Stimulated activated CD4-positive, alpha-beta T cell treated with anti-CD3 and anti-CD28 coated beads, Interleukin-2, amount 100 ng/mL, for 48 hours (primary cell): ENCODE measurements at places on chromosomes 6 and 20.

- no peak for DNase-seq
Measured at GRCh38 chr6:70351461-70351860, 48.6 kb upstream of the COL9A1 start.

DNA sequence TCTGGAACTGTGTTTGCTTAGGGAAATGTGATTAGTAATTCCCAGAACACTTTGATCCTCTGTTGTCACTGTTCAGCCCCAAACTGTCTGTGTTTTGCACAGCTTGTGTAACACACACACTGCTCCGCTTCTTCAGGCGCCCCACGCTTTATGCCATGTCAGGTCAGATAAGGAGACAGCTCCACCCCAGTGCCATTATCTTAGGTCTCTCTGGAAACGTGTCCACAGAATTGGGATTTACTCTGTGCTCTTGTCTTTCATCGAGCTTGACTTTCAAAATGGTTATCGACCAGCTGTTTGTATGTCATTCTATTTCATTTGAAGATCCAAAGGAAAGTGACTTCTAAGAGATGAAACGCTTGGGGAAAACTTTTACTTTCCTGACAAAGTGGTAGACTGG is 106.4 kb upstream of the SSTR4 start:
- DNase-seq: no peak

GRCh38 chr6:130518588-130518987 is 152.8 kb downstream of the TMEM200A start:
- DNase-seq: no peak

GRCh38 chr20:61482056-61482887 is 230.2 kb downstream of the CDH4 start:
- DNase-seq: no peak

- peak; percentile 29 for DNase-seq
Measured at GRCh38 chr6:32666420-32667300, at the start of gene HLA-DQB1. HLA-DQB1 (minus strand) TSS chr6:32666657; CDS start chr6:32666607, 50 bp downstream.

- DNase-seq: no peak
Measured at GRCh38 chr20:25338112-25339023, 52.3 kb downstream of the ABHD12 start.

GRCh38 chr20:57654998-57655808 is 35.0 kb upstream of the ZBP1 start:
- no peak for DNase-seq

- no peak for DNase-seq
Measured at GRCh38 chr6:169803816-169804340, 52.5 kb downstream of the ERMARD start.

DNA sequence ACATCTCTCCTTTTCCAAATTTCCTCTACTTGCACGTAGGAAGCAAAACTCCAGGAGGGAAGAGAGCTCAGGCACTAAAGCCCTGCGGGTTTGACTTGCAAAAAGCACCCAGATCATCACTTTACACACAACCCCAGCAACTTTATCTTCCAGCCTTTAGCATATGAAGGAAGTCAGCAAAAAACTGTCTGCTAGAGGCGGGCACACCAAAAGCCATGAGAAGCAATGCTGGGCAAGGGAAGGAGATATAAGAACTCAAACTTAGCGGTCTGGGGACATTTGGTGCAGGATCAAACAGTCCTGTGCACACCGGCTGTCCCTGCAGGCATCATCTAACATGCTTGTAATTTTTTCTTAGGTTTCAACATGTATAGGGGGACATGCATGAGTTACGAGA is 113.3 kb downstream of the JPH2 start:
- DNase-seq: no peak

DNA sequence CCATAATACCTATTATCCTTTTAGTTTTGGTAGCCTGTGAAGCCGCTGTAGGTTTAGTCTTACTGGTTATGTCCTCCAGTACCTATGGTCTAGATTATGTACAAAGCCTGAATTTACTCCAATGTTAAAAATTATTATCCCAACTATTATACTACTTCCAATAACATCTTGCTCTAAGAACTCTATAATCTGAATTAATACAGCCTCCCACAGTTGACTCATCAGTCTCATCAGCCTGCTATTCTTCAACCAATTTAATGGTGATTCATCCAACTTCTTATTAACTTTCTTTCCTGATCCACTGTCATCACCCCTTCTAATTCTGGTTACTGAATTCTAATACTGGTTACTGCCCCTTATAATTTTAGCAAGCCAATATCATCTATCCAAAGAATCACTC is 370.3 kb upstream of the OPRM1 start:
- no peak for DNase-seq
